ENCODE measurements at places on chromosomes 2 and 18.
A peak's percentile ranks its signal among the peaks of the same experiment; 100 is the strongest.

GRCh38 chr2:161471631-161472030 lies 55.5 kb downstream of the TBR1 start:
- no peak for DNase-seq

- no peak for DNase-seq
Measured at GRCh38 chr2:208189810-208190503, at the start of gene C2orf80. TSS of gene C2orf80 (minus strand) at chr2:208190030. CDS start at chr2:208186986, 3,044 bp downstream.

DNA sequence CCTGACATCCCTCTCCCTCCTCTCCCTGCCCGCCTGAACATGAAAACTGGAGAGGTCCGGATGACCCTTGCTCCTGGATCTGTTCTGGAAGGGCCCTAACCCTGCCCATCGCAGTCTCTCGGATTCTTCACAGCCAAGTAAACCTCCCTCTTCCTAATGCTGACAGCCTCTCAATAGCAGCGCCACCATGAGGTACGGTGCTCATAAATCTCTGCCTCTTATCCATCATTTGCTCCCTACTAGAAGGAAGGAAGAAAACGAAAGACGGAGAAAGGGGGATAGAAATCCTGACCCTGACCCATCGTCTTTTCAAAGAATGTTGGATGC lies 257.9 kb downstream of the BCL11A start:
- DNase-seq = no peak

GRCh38 chr2:23590241-23590869 lies 205.4 kb downstream of the KLHL29 start:
- no peak for DNase-seq

- DNase-seq = no peak
Measured at GRCh38 chr2:27989149-27989548, 98.6 kb downstream of the BABAM2 start.

- DNase-seq = no peak
Measured at GRCh38 chr2:85564144-85564563, 2.9 kb upstream of the GGCX start.

- no peak for DNase-seq
Measured at GRCh38 chr2:45168711-45169338, 159.6 kb upstream of the SIX2 start.

DNA sequence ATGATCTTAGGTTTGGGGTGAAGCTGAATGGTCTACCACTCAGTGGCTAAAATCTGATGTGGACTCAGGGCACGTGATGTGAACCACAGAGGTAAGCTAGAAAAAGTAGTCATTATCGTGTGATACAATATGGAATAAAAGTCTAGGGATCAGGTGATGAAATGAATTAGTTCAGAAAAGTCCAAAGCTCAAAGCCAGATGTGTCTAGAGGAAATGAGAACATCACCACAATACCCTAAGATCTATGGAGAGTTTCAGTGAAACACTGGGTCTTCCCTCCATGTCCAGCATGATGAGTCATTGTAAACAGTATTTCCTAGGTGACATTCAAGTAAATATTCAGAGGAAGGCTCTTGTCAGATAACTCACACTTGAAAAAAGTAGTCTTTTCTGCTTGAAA lies 1257.4 kb upstream of the ZEB2 start:
- DNase-seq = no peak

DNA sequence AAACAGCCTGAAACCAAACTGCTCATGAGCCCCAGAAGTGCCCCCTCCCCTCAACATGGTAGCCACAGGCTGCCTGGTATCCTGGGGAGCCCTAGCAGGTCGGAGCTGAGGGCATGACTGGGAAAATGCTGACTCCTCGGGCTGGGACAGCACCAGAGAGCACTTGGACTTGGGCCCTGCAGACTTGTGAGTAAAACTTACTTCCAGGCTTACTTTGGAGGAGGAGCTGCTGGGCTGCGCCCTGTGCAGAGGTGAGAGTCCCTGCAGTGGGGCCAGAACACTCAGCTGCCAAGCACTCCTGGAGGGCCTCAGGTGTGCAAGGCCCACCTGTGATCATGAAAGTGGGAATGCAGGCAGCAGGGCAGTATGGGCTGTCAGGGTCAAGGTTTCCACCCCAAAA lies 119.4 kb downstream of the SEPTIN10 start:
- DNase-seq = no peak

- no peak for DNase-seq
Measured at GRCh38 chr2:237882510-237883481, 23.4 kb downstream of the RAMP1 start.

- DNase-seq = peak; percentile 75
Measured at GRCh38 chr2:27123302-27124150, at the start of gene ABHD1. TSS of gene ABHD1 (plus strand) at chr2:27123815. CDS start at chr2:27123949, 134 bp downstream.

DNA sequence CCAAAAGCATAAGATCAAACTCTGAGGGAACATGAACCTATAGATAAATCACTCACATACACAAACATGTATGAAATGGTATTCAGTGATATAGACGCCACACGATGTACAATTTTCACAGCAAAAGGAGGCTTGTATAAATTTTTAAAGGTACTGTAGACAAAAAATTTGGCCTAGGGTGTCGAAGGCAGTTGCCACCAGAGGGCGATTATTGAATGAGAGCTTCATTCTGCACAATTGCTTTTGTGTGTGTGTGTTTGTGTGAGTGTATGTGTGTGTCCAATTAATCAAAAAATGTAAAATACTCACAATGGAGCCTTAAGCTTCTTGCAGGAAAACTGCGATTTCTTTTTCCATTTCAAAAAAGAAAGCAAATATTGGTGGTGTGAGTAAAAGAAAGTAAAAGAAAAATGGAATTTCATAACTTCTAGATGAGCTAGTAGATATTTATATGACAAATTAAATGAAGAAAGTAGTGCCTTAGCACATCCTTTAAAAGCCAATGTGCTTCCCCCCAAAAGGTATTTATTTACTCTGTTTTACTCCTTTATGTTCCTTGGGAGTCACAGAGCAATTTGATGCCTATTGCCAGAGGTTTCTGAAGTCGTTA lies 800.1 kb downstream of the SATB2 start:
- DNase-seq = no peak

All from T-cell (primary cell).